Chondrocyte (in vitro differentiated cells): ENCODE measurements at places on chromosomes 7 and 10. TPM values are rescaled to one million over a fixed set of nuclear protein-coding genes. Genes with fewer than 3 reads are reported as not detected.

DNA sequence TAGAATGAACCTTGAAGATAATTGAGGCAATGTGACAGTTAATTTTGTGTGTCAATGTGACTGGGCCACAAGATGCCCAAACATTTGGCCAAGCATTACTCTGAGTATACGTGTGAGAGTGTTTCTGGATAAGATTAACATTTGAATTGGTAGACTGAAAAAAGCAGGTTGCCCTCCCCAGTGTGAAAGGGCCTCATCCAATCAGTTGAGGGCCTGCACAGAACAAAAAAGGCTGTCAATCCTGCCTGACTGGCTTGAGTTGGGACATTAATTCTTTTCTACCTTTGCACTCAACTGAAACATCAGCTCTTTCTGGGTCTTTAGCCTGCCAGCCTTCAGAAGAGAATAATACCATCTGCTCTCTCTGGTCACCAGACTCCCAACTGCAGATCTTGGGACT lies 56.6 kb upstream of the PDE1C start:
- H3K36me3 ChIP-seq, result peaks cover 7% of the 10 kb centered on the region
- H3K27ac ChIP-seq, result no peak overlapping the region
- no peak overlapping the region for H3K4me3 ChIP-seq
- DNase-seq, result no peak

DNA sequence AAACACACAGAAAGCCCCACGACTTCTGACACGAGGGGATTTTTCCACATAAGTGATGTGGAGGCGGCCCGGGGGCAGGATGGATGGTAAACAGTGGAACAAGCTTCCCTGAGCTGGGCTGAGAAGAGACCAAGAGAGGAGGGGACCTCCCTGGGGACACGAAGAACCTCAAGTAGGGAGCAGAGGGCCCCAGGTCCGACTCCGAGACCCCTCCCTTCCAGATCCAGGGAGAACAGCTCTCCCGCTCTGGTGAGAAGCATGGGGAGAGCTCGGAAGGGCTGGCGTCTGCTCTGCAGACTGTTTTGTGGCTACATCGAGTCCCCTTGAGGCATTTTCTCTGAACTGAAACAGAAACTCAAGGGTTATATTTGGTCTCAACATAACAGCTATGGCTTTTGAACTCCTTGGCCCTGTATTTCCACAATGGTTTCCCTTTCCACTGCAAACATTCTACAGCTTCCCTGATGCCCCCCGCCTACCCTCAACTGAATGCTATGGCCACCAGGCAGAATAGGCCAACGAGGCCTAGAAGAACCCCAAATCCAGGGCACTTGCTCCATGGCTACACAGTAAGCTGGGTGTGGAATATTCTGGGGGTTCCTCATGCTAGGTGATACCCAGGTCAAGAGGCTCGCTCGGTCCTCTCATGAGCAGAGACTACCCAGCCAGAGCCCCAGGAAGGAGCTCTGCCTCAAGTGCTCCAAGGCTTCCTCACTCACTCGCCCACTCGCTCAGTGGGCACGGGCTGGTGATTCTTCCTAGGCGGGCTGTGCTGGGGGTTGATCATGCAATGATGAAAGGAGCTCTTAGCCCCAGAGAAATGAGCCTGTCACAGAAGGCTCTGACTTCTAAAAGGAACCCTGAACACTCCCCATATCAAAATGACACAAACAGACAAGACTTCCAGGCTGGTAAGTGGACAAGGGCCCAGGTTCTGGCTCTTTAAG lies 47.5 kb downstream of the FAM53B start:
- H3K27ac ChIP-seq, result no peak overlapping the region
- no peak overlapping the region for H3K4me3 ChIP-seq
- no peaks in the 10 kb centered on the region for H3K27me3 ChIP-seq
- DNase-seq, result no peak
- peaks cover 17% of the 10 kb centered on the region for H3K36me3 ChIP-seq

- no peaks in the 10 kb centered on the region for H3K27me3 ChIP-seq
- H3K4me1 ChIP-seq, result peaks cover 5% of the 10 kb centered on the region
- H3K4me3 ChIP-seq, result no peak overlapping the region
- no peak for DNase-seq
- no peaks in the 10 kb centered on the region for H3K36me3 ChIP-seq
- no peak overlapping the region for H3K27ac ChIP-seq
Observed at GRCh38 chr10:16933783-16934182, 116.6 kb upstream of the RSU1 start.

- peaks cover 19% of the 10 kb centered on the region for H3K4me1 ChIP-seq
- H3K27ac ChIP-seq, result no peak overlapping the region
- H3K27me3 ChIP-seq, result no peaks in the 10 kb centered on the region
- peaks cover 14% of the 10 kb centered on the region for H3K36me3 ChIP-seq
- no peak overlapping the region for H3K4me3 ChIP-seq
Observed at GRCh38 chr7:56030340-56030739, 20.9 kb downstream of the PSPH start.

DNA sequence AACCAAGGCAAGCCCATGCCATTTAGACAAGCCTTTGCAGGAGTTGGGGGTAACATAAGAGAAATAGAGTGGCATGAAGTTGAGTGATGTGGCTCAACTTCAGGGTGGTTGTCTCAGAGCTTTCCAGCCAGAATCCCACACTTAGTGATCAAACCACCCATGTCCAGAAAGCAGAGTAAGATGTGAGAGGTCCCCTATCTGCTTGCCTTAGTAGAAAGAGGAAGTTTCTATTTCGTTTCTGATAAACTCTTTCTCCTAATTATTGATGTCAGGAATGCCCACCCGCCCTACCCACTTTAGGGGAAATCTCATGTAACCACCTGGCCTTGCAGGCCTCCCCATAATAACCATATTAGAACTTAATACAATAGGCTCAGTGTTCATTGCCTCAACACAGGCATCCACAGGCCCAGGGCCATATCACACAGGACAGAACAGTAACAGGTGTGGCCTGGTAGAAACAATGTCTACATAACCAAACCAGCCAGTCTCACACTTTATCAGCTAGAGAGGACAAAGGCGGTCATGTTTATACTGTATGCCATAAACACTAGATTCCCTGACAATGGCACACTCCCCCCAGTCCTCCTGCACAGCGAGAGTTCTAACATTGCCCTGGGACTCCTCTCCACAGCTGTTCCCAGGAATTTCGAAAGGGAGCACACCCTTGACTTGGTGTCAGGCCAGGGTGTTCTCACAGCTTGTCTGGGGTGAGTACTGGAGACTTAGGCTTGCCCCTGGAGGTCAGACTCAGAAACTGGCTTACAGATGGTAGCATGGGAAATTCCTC lies 364.4 kb downstream of the CXCL12 start:
- H3K27ac ChIP-seq, result no peak overlapping the region
- H3K4me1 ChIP-seq, result peaks cover 18% of the 10 kb centered on the region
- H3K4me3 ChIP-seq, result no peak overlapping the region
- H3K36me3 ChIP-seq, result peaks cover 1% of the 10 kb centered on the region

GRCh38 chr7:2471022-2471329 lies 5.2 kb downstream of the GRIFIN start:
- DNase-seq, result no peak
- peak overlapping the region; percentile 45 for H3K27ac ChIP-seq
- H3K36me3 ChIP-seq, result no peaks in the 10 kb centered on the region
- H3K4me1 ChIP-seq, result peaks cover 15% of the 10 kb centered on the region
- H3K27me3 ChIP-seq, result peaks cover 2% of the 10 kb centered on the region
- H3K4me3 ChIP-seq, result no peak overlapping the region

GRCh38 chr7:102427019-102427405 lies 6.4 kb upstream of the ORAI2 start:
- H3K36me3 ChIP-seq, result peaks cover 19% of the 10 kb centered on the region
- H3K27ac ChIP-seq, result no peak overlapping the region
- DNase-seq, result no peak
- peaks cover 14% of the 10 kb centered on the region for H3K4me1 ChIP-seq
- H3K4me3 ChIP-seq, result no peak overlapping the region

GRCh38 chr7:138352570-138353461 lies 107.2 kb upstream of the TRIM24 start:
- no peak overlapping the region for H3K4me3 ChIP-seq
- no peak for DNase-seq
- H3K4me1 ChIP-seq, result no peaks in the 10 kb centered on the region
- no peak overlapping the region for H3K27ac ChIP-seq

The OR2A42 gene
- 0.12 to 0.31 TPM in 2 of 3 replicates, not detected in the other for total RNA-seq

The WDR86 gene
- not detected in 3 replicates for total RNA-seq
